GM12878 (cell line): ENCODE measurements at places on chromosomes 6 and 20. TPM values are rescaled to one million over a fixed set of nuclear protein-coding genes. Genes with fewer than 3 reads are reported as not detected.

Gene CRISP2
- polyA plus RNA-seq: not detected in 2 replicates

Gene ENPP4
- polyA plus RNA-seq: 5.1 and 5.2 TPM in 2 replicates

DNA sequence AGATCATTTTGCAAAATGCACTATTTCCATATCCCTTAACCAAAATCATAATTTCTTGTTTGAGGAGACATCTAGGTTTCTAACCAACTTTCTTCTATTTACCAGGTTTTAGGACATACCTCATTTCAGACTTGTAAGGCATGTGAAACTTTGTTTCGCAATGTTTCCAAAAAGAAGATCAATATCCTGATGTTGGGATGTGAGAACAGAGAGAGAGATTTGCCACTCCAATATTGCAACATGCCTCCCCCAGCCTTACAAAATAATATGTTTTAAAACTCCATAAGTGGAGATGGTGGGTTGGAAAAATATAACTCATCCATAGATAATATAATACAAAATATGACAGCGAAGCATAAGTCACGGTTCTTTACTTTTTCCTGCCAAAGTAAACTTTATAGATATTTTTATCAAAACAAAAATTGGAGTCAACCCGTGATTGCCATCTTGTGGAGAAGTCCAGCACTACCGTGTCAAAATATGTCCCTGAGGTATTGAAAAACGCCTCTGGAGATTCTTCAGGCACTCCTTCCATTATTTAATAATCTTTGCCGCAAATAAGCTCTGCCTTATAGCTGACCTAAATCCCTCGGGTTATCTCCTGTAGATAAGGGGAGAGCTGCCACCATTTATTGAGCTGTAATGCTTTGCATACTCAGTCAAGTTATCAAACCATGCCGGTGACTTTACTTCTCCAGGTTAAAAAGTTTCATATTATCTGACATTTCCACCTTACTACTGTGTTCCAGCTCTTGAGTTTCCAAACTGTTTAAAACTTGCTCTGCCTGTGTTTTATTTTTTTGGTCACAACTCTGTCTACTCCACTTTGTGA, 534.2 kb downstream of the HACE1 start:
- no peak overlapping the region for H3K4me3 ChIP-seq
- no peaks in the 10 kb centered on the region for H3K4me1 ChIP-seq
- H3K36me3 ChIP-seq: no peaks in the 10 kb centered on the region
- H3K27me3 ChIP-seq: no peaks in the 10 kb centered on the region; the same call in 1 of the 2 replicates
- H3K27ac ChIP-seq: no peak overlapping the region
- no peak for DNase-seq

DNA sequence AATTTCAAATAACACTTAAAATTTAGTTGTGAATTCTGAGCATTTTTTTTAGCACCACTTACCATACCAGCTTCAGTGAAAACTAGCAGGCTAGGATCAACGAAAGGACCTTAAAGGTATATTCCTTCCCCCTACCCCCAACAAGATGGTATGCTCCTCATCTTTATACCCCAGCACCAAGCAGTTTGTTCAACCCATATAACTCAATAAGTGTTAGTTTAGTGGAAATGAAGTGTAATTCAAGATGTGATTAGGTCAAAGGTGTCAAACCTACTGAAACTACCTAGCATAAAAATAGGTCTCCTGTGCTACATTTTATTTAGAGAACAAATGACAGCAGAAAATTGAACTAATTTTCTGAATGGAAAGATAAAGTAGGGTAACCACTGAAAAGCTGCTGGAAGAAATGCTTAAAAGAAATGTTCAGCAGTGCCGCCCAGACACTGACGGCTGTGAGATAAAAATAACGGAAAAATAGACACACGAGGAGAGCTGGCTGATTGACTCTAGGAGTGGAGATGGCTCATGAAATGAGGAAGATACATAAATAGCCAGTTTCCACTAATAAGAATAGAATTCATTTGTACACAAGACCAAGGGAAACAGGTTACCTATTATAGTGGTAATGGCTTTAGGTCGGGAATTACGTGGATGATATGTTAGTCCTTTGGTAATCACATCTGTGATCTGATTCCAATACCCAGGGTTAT, 94.8 kb downstream of the IPCEF1 start:
- no peak for DNase-seq
- H3K4me3 ChIP-seq: no peak overlapping the region
- no peaks in the 10 kb centered on the region for H3K36me3 ChIP-seq
- no peaks in the 10 kb centered on the region for H3K27me3 ChIP-seq
- H3K4me1 ChIP-seq: peaks cover 36% of the 10 kb centered on the region

- no peaks in the 10 kb centered on the region for H3K27me3 ChIP-seq
- no peaks in the 10 kb centered on the region for H3K36me3 ChIP-seq
- H3K27ac ChIP-seq: no peak overlapping the region
- H3K4me3 ChIP-seq: no peak overlapping the region
These were observed 505.7 kb downstream of the CDKAL1 start for GRCh38 chr6:21039926-21040325.

GRCh38 chr6:130583268-130583667, 217.5 kb downstream of the TMEM200A start:
- no peak for DNase-seq
- H3K36me3 ChIP-seq: no peaks in the 10 kb centered on the region
- H3K4me1 ChIP-seq: no peaks in the 10 kb centered on the region
- no peak overlapping the region for H3K4me3 ChIP-seq

- no peaks in the 10 kb centered on the region for H3K27me3 ChIP-seq
- H3K4me1 ChIP-seq: peaks cover 81% of the 10 kb centered on the region
- no peaks in the 10 kb centered on the region for H3K36me3 ChIP-seq
- DNase-seq: no peak
- H3K4me3 ChIP-seq: peak overlapping the region; percentile 19
- H3K27ac ChIP-seq: peak overlapping the region; percentile 82
These were observed 8.3 kb upstream of the NCOA3 start for GRCh38 chr20:47493175-47493962.
